ENCODE measurements at places on chromosomes 13 and 19.

GRCh38 chr13:43694146-43694664 is 92.6 kb downstream of the ENOX1 start:
- DNase-seq = no peak

DNA sequence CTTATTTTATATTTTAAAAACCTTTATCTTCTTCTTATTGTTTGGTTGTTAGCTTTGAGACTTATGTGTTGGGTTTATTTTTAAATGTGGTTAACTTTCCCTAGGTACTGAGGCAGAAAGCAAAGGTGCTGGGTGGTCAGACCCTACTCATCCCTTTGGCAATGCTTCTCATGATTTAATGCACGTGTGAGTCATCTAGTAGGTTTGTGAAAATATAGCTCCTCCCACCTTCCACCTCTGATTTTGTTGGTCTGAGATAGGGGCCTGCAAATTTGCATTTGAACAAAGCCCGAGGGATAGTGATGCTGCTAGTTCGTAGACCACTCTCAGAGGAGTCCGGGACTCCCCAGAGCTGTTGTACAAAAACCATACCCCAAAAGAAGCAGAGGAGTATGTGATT is 771.3 kb upstream of the ARGLU1 start:
- no peak for DNase-seq

DNA sequence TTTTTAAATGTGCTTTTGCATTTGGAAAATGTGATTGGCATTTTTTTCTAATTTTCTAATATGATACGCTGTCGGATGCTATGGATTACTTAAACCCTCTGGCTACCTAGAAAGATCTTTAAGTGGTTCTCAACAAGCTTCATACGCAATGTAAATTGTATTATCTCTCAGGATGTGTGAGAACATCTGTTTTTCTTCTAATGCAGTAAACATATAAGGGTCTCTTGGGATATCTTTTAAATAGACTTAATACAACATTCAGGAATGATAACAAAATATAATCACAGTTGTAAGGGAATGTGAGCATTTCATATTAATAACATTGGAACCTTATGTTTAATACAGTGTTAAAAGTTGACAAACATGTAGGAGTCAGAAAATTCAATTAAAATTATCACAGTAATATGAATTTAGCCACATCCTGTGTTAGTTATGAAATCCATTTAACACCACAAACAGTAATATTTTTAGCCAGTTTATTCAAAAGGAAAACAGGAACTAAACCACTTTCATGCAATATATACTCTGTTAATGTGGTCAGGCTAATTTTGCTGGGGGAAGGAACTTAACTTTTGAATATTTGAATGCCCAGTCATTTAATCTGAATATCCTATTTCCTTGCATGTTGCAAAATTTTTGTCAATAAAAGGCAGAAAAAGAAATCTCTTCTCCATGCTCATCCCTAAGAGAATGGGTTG is 15.0 kb upstream of the ALOX5AP start:
- DNase-seq = no peak

DNA sequence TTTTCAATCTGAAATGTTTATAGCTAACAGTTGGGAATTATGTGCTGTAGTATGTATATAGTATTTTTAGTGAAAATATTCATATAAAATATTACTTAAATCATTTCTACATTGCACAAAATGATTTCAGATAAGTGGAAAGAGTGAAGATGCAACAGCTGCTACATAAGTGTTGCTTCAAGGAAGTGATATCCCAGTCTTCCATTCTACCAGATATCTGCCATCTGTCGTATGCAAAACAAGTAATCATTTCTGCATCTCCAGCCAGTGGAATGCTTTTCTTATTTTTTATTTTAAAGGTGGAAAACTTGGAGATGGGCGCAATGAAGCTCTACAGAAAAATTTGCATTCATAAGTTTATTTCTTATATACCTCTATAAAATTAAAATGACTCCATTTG is 152.5 kb upstream of the MAB21L1 start:
- DNase-seq = no peak

GRCh38 chr19:12581100-12581499 is 29.5 kb downstream of the ZNF490 start:
- DNase-seq = no peak

DNA sequence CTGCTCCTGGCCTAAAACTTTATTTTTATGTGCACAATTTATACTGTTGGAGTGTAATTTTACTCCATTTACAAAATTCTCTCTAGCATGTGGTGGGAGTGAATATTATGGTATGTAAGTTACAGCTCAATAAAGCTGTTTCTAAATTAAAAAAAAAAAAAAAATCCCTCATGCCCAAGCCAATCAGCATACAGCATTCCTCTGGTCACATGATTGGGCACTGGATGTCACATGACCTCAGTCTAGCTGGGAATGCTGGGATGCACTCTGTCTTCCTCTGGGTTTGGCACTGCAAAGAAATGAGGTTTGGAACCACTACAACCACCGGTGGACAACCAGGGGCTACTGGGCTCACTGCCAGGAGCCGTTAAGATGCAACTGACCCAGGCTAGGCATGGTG is 67.6 kb downstream of the ZNF557 start:
- no peak for DNase-seq

Measured in activated CD8-positive, alpha-beta memory T cell treated with anti-CD3 and anti-CD28 coated beads for 48 hours (primary cell).